ENCODE measurements at places on chromosomes 3 and 15.

DNA sequence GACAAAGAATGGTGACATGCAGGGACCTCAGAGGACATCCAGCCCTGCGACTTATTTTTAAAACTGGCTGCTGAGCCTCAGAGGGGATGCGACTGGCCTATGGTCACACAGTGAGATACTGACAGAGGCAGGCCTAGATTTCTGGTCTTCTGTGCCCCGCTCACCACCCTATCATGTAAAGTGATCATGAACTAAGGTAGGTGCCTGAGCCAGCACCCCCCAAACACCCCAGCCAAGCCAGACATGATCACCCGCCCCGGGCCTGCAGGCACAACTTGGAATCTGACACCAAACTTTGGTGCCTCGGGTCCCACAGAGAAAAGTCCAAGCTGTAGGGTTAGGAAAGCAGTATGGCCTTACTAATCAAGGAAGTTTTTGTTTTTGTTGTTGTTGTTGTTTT lies 33.9 kb upstream of the HHATL start:
- no peak for DNase-seq

DNA sequence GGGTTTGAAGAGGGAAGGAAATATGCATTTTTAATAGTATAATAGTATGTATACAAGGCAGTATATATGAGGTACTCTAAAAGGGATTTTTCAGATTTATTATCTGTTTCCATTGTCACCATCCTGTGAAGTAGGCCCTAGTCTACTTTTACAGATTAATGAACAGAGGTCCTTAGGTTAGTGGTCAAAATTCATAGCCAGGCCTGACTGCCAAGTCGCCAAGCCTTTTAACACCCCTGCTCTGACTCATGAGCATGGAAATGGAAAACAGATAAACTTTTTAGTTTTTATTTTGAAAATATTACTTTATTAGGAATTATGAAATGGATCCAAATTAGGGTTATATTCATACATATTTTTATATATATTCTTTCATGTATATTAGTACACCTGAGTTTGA lies 146.9 kb downstream of the BBX start:
- no peak for DNase-seq

DNA sequence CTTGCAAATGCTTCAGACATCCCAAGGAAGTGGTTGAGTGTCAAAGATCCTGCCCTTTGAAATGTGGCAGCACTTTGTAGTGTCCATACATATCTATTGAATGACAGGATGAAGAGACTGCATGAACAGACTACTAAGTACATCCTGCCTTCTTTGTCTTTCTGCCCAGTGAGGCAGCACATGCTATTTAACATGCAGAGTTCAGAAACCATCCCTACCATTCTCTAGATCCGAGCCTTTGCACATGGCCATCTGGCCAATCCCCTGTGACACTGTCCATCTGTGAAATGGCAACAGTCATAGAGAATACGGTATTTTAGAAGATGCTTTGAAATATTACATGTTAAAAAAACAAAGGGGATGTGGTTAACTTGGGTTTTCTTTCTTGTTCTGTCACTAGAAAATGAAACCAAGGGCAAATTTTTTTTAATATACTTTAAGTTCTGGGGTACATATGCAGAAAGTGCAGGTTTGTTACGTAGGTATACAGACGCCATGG lies 519.6 kb downstream of the NTRK3 start:
- no peak for DNase-seq

- no peak for DNase-seq
Observed at GRCh38 chr3:12758025-12758781, 856 bp downstream of the TMEM40 start.

DNA sequence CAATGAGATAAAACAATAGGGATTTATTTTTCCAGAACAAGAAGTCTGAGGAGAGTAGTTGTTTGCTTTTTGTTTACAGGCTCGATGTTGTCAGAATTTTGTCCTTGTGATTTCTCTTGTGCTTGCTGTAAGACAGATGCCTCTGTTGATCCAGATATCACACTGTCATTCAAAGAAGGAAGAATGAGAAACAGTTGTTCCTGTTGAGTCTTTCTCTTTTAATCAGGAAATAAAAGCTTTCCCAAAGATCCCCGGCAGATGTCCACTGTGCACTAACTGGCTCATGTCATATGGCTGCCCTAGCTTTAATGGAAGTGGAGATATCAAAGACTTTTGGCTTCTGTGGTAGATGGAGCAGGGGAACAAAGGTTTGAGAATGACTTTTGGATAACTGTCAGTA lies 6.8 kb downstream of the SERPINI1 start:
- DNase-seq, result no peak

DNA sequence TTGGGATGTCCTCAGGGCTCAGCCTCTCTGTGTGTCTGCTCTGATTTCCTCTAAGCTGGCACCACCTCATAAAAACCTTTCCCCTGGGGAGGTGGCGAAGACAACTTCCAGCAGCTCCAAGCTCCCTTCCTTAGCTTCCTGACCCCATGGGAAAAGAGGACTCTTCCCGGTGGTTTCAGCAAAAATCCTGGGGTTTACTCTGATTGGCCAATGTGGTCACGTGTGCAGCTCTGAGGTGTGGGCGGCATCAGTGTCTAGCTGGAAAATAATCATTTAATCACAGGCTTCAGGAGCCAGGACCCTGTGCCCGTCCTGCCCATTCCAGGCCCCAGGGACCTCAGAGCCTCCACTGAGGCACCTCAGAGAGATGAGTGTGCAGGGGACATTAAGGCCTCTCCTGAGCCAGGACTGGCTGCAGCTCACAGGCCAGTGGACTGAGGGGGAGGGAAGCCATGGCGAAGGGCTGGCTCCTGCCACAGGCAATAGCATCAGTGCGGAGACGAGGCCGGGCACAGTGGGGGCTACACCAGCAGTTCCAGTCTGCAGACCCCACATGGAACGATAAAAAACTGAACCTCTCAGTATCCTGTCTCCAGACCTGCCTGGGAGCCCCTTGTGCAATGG lies 104.1 kb downstream of the TPRA1 start:
- no peak for DNase-seq

GRCh38 chr3:46010519-46011113 lies 15.0 kb upstream of the FYCO1 start:
- DNase-seq, result no peak

GRCh38 chr3:172687501-172687900 lies 23.4 kb downstream of the NCEH1 start:
- DNase-seq, result no peak

DNA sequence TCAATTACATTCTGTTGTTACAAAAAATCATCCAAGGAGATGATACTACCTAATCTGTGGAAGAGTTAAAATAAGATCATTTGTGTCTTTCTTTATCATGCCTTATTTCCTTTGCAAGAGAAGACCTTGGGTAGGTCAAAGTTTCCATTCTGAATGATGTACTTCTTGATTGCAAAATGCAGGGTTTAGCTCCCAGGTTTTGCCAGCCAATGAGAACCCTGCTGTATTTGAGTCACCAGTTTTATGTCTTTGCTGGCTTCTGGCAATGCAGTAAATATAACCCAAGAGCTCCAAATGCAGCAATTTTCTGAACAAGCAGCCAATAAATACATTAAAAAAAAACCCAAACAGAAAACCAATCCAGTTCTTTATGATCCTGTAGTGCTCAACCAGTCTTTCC lies 204.9 kb downstream of the CADPS start:
- no peak for DNase-seq

GRCh38 chr3:115624029-115624741 lies 875 bp downstream of the GAP43 start:
- no peak for DNase-seq

DNA sequence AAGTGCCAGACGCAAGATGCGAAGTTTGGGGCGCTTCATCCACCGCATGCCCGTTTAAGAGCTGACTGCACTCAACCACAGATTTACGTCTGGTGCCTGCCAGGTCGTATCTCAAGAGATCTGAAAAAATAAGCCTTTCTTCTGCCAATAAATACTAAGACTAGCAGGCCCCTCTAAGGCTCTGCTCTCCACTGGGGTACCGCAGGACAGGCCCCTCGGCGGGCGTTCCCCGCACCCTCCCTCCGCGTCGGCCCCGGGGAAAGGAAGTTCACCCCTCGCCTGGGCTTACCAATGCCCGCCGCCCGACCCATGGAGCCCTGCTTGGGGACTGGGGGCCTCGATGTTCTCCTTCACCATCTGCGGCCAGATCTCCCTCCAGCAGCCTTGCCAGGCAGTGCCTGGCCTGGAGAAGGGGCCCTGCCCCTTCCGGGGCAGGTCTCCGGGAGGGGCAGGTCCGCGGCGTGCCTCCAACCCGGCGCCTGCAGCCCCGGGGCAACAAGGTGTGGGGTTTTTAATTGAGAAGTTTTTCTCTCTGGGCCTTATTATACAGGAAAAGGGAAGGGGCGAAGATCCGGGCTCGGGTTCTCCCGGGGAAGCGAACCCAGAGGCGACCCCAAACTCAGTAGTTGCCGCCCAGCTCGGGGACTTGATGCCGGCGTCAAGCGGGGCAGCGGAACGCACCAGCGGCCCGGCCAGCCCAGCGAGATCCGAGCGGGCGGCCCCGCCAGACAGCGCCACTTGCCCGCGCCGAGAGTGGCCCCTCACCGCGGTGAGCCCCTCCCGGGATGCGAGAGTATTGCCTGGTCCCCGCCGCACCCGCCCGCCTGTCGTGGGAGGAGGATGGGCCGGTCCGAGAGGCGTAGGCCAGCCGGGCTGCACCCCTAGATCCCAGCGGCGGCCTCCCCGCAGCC lies 735 bp downstream of the GOLGA8B start:
- DNase-seq, result no peak

- DNase-seq, result no peak
Observed at GRCh38 chr3:10520072-10520471, 14.7 kb upstream of the ATP2B2 start.

- DNase-seq, result no peak
Observed at GRCh38 chr3:138065949-138066348, 49.5 kb downstream of the DZIP1L start.
